ENCODE measurements at places on chromosomes 6 and 20. TPM values are rescaled to one million over a fixed set of nuclear protein-coding genes. Genes with fewer than 3 reads are reported as not detected.

DNA sequence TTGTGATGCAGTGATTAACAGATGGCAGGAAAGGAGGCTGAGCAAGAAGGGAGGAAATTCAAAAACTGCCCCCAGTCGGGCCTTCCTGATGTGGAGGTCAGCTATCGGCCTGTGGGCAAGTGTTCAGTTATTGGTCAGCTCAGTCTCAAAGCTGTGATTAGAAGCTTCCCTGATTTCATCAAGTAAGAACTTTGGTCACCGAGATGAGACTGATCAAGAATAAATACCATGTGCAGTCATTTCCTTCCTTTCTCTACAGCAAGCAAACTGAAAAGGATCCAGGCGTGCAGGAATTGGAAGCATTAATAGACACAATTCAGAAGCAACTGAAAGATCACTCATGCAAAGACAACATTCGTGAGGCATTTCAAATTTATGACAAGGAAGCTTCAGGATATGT lies 69.7 kb downstream of the EFHC1 start:
- DNase-seq, result no peak

GRCh38 chr20:63102721-63103375 lies 96.1 kb upstream of the BHLHE23 start:
- peak; percentile 46 for DNase-seq

DNA sequence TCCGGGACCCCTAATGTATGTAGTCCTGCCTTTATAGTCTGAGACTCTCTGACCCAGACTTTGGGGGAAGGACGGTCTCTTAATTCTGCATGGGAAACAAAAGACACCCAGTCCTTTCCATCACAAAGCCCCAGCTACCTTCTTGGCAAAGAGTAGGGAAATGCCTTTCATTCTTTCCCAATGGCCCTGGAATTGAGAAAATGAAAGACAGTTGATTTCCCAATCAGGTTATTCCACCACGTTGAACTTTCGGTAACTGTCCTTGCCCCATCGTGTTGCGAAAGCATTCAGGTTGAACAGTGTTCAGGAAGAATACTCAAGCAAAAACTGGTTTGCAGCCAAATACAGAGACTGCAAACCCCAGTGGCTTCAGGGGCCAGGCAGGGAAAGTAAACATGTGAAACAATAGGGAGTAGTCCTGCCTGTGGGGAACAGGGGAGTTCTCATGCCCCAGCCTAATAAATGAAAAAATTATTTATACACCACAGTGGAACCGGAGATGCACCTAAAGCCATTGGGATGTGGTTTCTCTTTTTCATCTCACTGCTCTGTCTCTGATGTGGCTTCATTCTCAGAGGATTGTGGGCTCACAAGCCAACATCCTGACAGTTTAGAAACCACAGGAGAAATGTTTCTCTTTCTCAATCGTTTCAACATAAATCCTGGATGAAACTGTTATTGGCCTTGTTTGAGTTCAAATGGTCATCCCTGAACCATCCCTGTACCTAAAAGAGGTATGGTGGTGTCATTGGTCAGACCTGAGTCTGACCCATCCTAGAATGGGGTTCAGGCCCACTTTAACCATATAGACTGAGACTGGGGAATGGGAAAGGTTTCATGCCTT lies 44.2 kb upstream of the SLC9A8 start:
- no peak for DNase-seq

DNA sequence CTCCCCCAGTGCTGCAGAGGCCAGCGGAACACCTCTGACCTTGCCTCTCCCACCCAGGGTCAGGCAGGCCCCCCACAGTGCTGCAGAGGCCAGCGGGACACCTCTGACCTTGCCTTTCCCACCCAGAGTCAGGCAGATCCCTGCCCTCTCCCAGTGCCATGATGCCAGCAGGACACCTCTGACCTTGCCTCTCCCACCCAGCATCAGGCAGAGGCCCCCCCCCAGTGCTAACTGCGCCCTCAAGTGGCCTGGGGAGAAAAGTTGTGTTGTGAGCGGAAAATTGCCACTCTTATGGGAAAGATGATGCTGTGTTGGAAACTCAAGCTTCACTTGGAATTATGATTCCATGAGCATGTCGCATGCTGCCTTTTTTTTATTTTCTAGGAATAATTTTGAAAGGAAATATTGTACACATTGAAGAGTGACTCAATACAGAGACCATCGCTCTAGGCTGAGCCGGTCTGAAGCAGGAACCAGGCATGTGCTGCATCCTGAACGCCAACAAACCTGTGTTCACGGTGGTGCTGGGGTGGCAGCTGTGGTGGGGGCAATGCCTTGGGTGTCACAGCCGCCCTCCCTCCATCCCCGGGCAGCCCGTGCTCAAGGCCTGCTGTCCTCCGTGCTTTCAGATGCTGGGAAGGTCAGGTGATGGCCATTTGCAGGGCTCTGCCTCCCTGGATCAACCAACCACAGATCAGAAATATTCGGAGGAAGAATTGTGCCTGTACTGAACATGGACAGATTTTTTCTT lies 98.6 kb downstream of the CDH4 start:
- no peak for DNase-seq

DNA sequence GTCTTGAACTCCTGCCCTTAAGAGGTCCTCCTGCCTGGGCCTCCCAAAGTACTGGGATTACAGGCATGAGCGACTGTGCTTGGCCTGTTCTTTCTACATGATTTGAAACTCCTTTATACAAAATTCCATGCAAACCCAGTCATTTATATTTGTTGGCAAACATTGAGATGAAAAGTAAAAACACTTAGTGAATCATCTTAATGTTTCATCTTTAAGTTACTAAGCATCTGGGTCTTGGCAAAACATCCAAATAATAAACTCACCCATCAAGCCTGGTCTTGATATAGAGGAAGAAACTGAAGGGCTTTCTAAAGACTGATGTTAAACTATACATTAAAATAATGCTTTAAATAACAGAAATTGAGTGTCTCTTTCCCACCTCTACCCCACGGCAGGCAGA lies 95.1 kb downstream of the FUT9 start:
- no peak for DNase-seq

DNA sequence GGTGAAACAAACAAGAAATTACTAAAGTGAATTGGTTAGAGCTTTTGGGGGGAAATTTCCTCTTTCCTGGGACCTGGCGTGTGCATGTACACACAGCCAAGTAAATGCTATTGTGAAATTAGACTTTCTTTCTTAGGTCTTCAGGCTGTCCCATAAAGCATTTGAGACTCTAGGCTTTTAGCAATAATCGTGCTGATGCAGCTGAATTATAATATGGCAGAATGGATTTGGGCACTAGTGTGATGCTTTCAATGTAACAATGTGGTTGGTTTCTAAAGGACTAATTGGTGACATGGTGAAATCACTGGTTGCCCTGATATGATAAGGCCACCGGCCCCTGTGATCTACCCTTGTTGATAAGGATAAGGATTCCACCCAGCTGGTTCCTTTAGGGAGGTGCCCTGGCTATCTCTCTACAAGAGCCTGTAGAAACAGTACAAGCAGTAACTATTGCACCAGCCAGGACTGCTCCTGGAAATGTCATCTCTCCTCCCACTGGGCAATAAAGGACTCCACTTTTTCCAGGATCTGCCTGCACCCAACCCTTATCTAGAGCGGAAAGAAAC lies 164.1 kb downstream of the TFAP2A start:
- DNase-seq, result no peak

- no peak for DNase-seq
Measured at GRCh38 chr6:102717737-102718456, 1324.4 kb downstream of the GRIK2 start.

- DNase-seq, result peak; percentile 92
Measured at GRCh38 chr20:63740627-63741353, 1.2 kb downstream of the SLC2A4RG start.

- no peak for DNase-seq
Measured at GRCh38 chr20:18191306-18191705, 53.6 kb downstream of the KAT14 start.

- DNase-seq, result no peak
Measured at GRCh38 chr6:106214531-106214930, 111.0 kb downstream of the ATG5 start.

DNA sequence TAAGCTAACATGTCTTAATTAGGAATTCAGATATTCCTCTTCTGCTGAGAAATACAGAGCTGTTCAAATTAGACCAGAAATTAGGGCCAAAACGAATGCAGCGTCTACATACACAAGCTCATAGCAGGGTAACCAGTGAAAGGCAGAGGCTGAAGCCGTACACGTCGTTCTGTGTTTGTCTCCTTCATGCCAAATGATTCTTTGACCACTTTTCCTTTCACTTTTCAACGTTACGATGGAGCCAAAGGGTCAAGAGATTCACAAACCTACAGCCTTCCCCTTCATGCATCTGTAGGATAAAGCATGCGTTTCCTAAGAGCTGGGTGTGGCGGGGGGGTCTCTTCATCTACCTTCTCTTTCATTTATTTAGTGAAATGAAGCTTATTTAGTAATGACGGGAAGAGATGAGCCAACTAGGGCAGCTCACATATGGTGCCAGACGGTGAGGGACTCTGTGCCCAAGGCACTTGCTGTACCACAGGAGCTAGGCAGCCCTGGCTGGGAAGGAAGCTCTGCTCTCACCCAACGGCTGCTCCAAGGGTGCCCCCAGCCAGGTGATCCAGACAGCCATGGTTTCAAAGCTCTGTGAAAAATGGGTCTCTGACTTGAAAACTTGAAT lies 178.0 kb downstream of the ATXN1 start:
- no peak for DNase-seq

- DNase-seq, result peak; percentile 46
Measured at GRCh38 chr20:5100684-5101347, 18.9 kb downstream of the PCNA start.

- no peak for DNase-seq
Measured at GRCh38 chr6:53773044-53773696, 21.6 kb upstream of the LRRC1 start.

GRCh38 chr6:26532699-26533531 lies 5.3 kb upstream of the HMGN4 start:
- DNase-seq, result peak; percentile 87

DNA sequence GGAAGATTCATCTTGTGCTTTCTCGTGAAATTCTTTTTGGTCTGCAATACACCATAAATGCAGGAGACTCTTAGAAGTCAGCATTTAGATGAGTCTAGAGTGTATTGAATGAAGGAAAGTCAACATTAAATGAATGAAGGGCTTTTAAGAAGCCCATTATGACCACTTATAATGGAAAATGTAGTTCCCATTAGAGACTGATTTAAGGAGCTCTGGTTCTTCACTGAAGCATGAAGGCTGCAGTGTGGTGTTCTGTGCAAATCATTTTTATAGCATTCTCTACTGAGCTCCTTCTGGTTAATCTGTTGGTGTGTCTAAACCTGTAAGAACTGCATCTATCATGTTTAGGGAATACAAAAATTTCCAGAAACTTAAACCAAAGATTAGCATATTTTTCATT lies 19.7 kb downstream of the NCOA7 start:
- no peak for DNase-seq

DNA sequence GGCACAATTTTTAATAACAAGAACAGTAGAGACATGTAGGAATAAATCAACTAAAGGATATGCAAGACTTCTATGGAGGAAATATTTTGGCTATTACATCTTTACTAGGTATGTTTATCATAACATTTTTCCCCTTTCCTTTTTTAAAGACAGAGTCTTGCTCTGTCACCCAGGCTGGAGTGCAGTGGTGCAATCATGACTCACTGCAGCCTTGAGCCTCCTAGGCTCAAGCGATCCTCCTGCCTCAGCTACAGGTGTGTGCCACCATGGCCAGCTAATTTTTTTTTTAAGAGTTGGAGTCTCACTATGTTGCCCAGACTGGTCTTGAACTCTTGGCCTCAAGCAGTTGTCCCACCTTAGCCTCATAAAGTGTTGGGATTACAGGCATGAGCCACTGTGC lies 37.0 kb downstream of the AKAP7 start:
- DNase-seq, result no peak

DNA sequence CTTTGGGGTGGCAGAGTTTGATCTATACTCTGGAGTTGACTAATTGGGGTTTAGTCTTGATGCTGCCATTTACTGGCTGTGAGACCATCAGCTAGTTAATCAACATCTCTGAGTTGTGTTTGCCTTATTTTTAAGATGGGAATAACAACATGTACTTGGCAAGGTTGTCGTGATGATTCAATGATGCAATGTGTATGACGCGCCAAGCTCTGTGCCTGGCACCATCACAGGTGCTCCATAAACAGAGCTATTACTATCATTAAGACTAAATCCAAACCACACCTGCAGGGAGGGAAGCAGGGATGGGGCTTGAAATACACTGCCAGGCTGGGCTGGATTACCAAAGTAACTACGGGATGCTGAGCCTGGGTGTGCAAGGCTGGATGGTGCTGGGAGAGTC lies 60.1 kb upstream of the E2F3 start:
- DNase-seq, result no peak

DNA sequence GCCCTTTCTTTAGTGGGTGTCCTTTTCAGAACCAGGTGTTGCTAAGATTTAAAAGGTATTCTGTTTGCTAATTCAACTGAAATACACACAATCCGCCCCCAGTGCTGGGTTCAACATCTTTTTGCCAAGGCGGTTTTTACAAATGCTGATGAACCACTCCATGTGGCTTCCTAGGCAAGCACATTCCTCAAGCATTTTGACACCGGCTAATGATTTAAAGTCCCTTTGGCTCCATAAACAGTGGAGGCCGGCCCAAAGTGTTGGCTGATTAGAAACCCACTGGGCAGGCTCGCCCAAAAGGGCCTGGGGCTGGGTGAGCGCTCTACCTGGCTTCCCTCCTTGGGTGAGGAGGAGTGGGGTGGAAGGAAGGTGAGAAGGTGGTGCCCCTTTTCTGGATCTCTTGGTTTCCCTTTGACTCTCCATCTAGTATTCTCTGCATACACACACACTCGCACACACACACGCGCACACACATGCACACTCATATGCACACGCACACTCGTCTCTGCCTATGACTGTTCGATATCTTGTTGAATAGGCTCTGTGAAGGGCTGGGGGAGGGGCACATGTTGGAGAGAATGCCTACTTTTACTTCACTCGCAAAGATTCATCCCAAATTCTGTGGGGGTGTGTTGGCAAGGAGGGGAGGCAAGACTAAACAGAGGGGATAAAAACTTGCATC lies 66.7 kb upstream of the ARMC2 start:
- no peak for DNase-seq

Gene NKAPL
- total RNA-seq, result 0.47 TPM

Gene INSM1
- total RNA-seq, result 4.5 TPM

Gene MCHR2
- total RNA-seq, result not detected

Gene CRISP2
- not detected for total RNA-seq

Gene ACTL10
- total RNA-seq, result 3.8 TPM

Gene FBXO30
- total RNA-seq, result 5.5 TPM

Gene RAMACL
- 1.1 TPM for total RNA-seq

Gene VSX1
- total RNA-seq, result not detected

Gene OR2B6
- not detected for total RNA-seq

Gene ADGRF5
- 3.8 TPM for total RNA-seq

Gene SH3BGRL2
- 141 TPM for total RNA-seq
